Tibial nerve (tissue), 4 donors: ENCODE measurements at places on chromosomes 5 and 9.
A peak's percentile ranks its signal among the peaks of the same experiment; 100 is the strongest.

- H3K36me3 ChIP-seq: no peaks in the 10 kb centered on the region
- DNase-seq: no peak
- H3K4me3 ChIP-seq: no peak overlapping the region
- H3K4me1 ChIP-seq: no peaks in the 10 kb centered on the region
These were observed 53.7 kb downstream of the HMCN2 start for GRCh38 chr9:130319300-130319699.

DNA sequence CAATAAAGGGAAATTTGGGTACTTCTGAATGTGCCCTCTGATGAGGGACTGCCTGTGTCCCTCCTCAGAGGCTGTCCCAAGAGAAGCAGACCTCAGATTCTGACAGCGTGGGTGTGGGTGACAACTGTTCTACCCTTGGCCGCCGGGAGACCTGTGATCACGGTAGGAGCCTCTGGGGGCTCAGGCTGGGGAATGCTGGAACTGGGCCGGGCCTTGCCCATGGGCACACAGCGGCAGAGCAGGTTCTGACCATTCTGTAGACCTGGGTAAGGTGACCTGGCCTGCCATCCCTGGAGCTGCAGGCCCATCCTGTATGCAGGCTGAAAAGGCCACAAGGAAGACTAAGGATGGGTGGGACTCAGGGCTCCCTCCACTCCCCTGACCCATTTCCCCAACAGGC, 29.5 kb upstream of the GRPEL2 start:
- H3K27ac ChIP-seq: no peak overlapping the region
- no peak for DNase-seq
- no peaks in the 10 kb centered on the region for H3K36me3 ChIP-seq
- no peak overlapping the region for H3K4me3 ChIP-seq

DNA sequence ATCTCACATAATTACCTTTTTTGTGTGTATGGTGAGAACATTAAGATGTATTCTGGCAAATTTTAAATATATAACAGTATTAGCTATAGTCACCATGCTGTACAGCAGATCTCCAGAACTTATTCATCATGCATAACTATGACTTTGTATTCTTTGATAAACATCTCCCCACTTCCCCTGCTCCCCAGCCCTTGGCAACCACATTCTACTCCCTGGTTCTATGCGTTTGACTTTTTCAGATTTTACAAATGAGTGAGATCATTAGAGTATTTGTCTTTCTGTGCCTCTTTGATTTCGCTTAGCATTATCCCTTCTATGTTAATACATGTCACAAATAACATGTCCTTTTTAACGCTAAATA, 49.4 kb downstream of the SMC2 start:
- H3K4me3 ChIP-seq: no peak overlapping the region
- DNase-seq: no peak
- H3K27ac ChIP-seq: no peak overlapping the region
- no peaks in the 10 kb centered on the region for H3K27me3 ChIP-seq
- H3K4me1 ChIP-seq: no peaks in the 10 kb centered on the region

DNA sequence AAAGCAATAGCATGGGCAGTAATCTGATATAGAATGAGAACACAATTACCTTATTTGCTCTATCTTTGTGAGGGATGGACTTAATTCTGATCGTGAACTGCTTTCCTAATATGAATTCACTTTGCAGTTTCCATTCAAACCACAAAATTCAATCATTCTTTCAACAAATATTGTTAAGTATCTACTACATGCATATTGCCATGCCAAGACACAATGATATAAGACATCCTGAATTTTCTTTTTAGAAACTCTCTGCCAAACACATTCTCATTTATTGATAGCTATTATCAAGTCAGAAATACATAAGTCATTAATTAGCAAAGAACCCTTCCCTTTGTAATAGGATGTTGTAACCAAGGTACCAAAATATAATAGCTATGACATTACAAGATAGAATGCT, 121.6 kb upstream of the TARS1 start:
- no peaks in the 10 kb centered on the region for H3K27me3 ChIP-seq
- H3K36me3 ChIP-seq: no peaks in the 10 kb centered on the region
- peak overlapping the region; percentile 72 for H3K27ac ChIP-seq
- H3K4me3 ChIP-seq: no peak overlapping the region
- no peak for DNase-seq

DNA sequence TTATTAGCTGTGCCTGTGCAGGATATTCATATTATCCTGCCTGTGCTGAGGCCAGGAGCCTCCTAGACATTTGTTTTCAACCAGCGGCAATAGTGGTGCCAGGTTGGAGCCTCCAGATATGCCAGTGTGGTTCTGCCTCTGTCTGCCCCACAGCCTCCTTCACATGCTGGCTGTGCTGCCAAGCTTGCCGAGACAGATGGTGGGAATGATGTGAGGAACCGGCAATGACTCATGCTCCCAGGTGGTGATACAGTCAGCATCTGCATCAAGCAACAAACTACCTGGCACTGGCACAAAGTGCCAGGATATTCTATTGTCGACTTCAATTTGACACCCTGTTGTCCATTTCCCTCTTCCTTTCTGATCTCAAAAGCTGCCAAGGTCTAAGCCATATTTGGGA, 285.7 kb downstream of the CHSY3 start:
- no peaks in the 10 kb centered on the region for H3K27me3 ChIP-seq
- no peak overlapping the region for H3K27ac ChIP-seq
- DNase-seq: no peak
- no peaks in the 10 kb centered on the region for H3K36me3 ChIP-seq

- no peak overlapping the region for H3K4me3 ChIP-seq
- H3K4me1 ChIP-seq: no peaks in the 10 kb centered on the region
- H3K36me3 ChIP-seq: no peaks in the 10 kb centered on the region
- no peak for DNase-seq
- no peak overlapping the region for H3K27ac ChIP-seq
These were observed 201.9 kb upstream of the ANKRD55 start for GRCh38 chr5:56434986-56435385.

GRCh38 chr9:110531776-110532175, 47.8 kb downstream of the SVEP1 start:
- no peaks in the 10 kb centered on the region for H3K27me3 ChIP-seq
- DNase-seq: no peak
- no peak overlapping the region for H3K27ac ChIP-seq
- no peaks in the 10 kb centered on the region for H3K36me3 ChIP-seq

GRCh38 chr9:86801246-86801645, 146.1 kb downstream of the GAS1 start:
- DNase-seq: no peak
- H3K4me1 ChIP-seq: no peaks in the 10 kb centered on the region
- no peaks in the 10 kb centered on the region for H3K27me3 ChIP-seq
- no peaks in the 10 kb centered on the region for H3K36me3 ChIP-seq

DNA sequence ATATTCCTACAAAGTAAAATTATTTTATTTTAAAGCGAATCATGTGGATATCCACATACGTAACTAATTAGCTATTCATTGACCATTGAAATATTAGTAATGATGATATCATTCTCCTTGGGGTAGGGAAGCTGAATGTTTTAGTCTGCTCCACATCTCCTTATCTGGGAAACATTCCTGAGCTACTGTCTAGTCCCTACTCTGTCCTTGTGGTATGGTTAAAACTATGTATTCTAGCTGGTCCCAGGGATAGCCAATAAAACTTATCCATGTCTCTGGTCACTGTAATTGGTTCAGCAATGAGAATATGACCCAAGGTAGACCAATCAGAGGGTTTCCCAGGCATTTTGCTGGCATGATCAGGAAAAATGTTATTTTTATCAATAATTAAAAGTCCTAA, 76.0 kb upstream of the DAP start:
- no peak overlapping the region for H3K4me3 ChIP-seq
- DNase-seq: no peak
- no peaks in the 10 kb centered on the region for H3K4me1 ChIP-seq
- H3K36me3 ChIP-seq: no peaks in the 10 kb centered on the region
- H3K27ac ChIP-seq: no peak overlapping the region
